ENCODE measurements at places on chromosomes 5 and 9.

- no peak for DNase-seq
Measured at GRCh38 chr5:96903300-96903699, 27.0 kb downstream of the ERAP2 start.

DNA sequence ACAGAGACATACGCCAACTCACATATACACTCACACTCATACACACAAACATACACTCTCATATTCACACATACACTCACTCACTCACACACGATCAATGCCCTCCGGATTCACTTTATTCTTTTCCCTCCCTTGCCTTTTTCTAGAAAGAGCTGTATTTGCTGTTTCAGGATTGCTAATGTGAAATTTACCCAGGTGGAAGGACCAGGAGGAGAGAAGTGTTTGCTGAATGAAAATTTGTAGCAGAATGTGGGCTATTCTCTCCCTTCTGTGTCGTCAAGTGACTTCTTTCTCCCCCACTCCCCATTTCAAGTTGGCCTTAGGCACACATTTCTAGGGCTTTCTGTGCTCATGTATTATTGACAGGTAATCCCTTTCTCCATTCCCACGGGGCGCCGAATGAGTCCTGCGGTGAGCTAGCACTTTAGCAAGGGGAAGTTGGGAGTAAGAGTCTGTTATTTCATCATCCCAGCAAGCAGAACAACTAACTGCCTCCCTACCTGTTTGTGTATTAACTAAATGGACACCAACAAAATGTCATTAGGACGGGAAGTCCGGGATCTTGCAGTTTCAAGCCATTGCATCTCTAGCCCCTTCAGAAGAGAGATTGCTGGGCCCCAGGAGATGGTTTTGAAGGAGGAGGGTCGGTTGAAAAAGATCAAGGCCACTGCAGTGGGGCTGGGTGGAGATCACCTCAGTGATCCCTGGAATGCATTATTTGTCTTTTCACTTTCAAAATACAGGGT is 97.1 kb upstream of the TAF11L2 start:
- peak; percentile 53 for DNase-seq

DNA sequence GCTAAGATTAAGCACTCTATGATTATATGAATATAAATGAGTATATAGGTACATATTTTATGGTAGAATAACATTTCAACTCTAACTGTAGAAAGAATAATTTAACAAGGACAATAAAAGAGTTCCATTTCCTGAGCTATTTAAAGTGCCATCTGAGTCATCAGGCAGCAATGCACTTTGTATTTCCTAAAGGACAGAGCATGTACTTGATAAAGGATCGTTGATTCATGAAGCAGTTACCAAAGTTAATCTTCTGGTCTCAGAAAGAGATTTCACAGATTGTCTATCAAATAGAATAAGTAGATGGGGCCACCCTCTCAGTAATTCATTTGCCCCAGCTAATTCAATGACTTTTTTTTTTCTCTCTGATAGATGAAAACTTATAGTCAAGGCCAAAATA is 747.8 kb downstream of the CDH18 start:
- no peak for DNase-seq

DNA sequence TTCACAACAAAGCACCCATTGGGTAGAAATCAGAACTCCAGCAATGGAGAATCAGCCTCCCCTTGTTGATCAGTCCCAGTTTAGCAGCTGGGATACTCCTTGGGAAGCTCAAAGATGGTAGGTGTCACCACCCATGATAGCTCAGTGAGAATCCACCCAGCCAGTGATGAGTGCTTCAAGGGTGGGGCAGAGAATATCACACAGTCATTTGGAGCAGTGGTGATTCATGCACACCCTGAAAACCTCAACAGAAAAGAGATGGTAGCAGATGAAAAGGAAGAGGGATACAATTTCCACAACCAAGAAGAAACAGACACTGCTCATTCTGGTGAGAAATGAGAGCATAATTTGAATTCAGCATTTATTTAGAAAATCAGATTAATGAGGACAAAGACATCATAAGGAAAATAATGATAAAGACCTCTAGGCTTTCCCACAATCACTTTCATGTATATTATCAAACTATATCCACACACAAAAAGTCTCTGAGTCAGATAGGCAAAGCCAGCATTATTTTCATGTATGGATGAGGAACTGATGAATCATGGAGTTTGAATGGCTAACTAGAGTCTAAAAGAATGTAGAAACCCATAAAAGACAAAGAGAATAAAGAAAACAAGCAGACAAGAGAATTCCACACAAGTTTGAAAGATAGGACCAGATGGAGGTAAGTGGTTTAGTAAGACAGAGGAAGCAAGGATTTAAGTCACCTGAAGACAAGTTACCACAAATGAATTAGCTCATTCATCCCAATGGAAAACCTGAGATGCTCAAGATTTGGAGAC is 82.9 kb downstream of the FEM1C start:
- no peak for DNase-seq

DNA sequence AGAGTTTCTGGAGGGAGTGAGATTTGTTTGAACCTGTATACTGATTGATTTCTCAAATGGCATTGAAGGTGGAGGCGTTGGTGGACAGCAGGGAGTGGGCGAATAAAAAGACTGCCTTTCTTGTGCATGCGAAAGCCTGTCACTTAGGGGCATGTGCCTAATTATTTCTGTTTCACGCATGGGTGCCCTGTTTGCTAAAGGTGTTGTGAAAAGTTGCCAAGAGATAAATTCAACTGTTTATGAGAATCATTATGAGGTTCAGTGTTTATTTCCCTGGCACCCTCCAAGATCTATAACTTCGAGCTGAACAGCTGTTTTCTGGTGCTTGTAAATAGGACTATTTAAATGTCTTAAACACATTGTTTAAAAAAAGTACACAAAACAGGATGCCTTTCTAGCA is 67.4 kb upstream of the DMRTA1 start:
- DNase-seq = no peak

DNA sequence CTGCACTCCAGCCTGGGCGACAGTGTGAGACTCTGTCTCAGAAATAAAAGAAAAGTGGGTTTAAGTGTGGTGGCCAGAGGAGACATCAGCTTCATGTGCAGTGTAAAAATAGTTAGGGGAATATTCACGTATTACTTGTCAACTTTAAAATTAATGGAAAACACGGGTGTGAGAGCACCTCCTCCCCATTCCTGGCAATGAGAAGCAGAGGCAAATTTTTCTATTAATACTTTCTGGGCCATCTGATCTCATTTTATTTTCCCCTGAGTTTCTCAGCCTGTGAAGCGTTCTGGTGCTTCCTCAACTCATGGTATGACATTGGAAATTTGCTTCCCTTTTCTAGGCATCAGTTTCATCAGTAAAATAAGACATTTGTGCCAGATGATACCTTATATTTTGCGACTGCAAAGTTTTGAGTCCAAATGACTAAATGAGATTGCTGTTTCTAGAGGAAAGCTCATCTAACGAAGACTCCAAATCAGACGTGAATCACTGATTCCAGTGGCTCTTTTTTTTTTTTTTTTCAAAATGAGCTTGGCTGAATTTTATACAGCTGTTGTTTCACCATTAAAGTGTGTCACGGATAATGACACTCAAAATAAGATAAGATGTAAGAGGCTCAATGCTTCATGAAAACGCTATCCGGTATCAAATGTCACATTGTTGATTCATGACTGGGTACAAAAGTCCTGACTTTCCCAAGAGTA is 104.6 kb downstream of the MSX2 start:
- no peak for DNase-seq

DNA sequence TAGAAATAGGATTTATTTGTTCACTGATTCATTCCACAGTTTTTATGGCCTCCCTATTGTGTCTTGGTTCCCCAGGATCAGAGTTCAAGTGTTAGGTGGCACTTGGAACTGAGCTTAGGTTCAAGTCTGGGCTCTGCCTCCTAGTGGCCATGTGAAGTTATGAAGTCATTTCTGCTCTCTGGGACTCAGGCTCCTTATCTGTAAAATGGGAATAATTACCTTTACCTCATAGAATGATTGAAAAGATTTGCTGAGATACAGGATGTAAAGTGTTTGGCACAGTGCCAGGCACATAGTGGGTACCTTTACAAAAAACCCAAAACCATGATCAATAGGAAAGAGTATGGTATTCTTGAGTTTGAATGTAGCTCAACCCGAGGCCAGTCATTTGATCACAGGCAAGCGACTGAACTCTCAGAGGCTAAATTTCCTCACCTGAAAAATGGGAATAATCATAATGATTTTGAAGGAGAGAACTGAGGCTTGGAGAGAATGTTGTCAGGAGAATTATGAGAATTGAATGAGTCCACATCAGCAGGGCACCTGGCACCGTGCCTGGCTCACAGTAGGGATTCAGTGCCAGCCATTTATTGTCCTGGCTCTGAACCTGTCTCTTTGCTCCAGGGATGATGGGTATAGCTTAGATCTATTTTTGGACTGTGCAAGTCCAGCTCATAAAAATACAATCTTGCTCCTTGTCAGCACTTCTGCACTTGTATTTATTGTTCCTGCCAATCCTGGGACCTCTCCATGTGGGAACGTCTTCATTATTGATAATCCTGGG is 10.8 kb downstream of the NSG2 start:
- peak; percentile 24 for DNase-seq

DNA sequence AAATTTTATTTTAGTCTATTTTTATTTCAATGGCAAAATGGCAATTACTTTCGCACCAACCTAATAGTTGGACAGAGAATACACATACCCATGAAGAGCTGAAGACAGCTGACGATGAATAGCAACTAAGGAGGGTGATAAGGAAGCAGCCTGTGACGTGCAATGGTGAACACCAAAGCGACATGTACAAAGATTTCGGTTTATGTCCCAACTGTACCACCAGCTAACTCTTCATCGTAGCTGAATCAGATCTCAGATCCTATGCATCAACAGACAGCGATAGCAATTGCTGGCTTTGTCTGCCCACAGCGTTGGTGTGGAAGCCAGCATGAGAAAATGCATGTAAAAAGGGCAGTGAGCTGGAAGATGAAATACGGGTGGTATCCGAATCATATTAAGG is 130.6 kb upstream of the ANKH start:
- DNase-seq = no peak
